H1 (cell line): ENCODE measurements at places on chromosomes 4 and X.
A peak's percentile ranks its signal among the peaks of the same experiment; 100 is the strongest.

- no peak for DNase-seq
Measured at GRCh38 chrX:108132034-108132433, 40.5 kb downstream of the ATG4A start.

GRCh38 chr4:77582156-77582555 is 23.5 kb upstream of the CXCL13 start:
- no peak for DNase-seq

DNA sequence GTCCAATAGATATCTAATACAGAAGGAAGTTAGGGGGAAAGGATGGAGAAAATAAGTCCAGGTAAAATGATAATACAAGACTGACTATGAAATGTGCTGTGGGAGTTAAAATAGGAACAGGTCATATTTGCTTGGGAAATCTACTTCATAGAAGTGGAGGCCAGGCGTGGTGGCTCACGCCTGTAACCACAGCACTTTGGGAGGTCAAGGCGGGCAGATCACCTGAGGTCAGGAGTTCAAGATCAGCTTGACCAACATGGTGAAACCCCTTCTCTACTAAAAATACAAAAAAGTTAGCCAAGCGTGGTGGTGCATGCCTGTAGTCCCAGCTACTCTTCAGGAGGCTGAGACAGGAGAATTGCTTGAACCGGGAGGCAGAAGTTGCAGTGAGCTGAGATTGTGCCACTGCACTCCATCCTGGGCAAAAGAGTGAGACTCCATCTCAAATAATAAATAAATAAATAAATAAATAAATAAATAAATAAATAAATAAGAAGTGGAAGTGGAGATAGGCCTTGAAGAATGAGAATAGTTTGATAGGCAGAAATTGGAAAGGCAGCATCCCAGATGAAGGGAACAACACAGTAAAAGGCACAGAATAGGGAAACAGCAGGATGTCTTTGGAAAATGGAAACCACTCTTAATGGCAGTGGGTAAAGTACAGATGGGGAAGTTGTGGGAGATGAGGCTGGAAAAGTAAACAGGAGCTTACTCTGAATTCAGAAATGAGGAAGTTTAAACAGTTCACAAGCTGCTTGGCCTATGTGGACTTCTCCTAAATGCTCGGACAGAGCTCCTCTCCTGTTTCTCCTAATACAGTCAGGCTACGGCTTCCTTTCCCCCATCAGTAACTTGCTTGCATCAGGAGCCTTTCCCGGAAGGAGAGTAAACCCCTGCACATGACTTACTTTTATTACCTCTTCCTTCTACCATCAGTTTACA is 15.1 kb upstream of the GK start:
- no peak for DNase-seq

DNA sequence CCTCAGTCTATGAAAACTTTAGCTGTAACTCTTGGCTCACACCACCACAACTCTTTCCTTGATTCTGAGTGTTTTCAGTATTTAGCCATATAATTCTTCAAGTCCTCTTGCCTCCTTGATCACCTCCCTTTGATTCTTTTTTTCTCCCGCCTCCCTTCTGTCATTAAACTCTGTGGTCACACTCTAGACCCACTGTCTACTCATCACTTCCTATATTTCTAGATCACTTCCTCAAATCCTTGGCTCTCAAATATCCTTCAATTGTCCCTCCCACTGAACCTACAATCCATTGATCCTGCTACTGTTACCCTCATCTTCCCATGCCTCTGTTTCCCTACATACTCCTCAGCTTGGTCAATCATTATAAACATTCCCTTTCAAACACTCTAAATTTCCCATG is 12.4 kb upstream of the CXXC4 start:
- DNase-seq = no peak

DNA sequence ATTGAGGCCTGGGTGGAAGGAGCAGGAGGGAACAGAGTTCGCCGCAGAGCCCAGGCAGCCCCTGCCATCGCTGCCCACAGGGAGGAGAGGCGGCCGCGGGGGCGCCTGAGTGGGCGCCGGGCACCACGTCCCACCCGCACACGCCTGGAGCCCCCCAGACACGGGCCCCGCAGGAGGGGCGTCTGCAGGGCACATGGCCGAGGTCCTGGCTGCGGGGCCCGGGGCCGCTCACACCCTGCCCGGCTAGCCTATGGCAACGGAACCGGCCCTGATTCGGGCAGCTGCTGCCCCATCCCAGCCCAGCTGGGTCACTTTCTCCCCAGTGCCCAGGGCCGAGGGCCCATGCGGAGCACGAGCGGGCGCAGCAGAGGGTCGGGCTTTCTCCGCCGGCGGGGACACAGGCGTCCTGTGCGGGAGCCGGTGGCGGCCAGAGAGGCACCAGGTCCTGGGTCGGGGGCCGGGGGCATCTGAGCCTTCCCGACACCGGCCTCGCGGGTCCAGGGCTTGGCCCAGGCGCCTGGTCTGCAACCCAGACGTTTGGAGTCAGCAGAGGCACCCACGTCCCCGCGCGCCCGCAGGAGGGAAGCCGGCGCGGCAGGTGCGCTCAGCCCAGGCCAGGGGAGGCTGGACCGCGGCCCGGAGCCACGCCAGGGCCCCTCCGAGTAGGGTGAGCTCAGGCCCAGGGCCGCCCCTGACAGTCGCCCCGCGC is 91.2 kb downstream of the FAM53A start:
- no peak for DNase-seq

- no peak for DNase-seq
Measured at GRCh38 chr4:141807103-141807891, 170.9 kb downstream of the IL15 start.

GRCh38 chr4:47719576-47719975 is 118.3 kb downstream of the CORIN start:
- no peak for DNase-seq

DNA sequence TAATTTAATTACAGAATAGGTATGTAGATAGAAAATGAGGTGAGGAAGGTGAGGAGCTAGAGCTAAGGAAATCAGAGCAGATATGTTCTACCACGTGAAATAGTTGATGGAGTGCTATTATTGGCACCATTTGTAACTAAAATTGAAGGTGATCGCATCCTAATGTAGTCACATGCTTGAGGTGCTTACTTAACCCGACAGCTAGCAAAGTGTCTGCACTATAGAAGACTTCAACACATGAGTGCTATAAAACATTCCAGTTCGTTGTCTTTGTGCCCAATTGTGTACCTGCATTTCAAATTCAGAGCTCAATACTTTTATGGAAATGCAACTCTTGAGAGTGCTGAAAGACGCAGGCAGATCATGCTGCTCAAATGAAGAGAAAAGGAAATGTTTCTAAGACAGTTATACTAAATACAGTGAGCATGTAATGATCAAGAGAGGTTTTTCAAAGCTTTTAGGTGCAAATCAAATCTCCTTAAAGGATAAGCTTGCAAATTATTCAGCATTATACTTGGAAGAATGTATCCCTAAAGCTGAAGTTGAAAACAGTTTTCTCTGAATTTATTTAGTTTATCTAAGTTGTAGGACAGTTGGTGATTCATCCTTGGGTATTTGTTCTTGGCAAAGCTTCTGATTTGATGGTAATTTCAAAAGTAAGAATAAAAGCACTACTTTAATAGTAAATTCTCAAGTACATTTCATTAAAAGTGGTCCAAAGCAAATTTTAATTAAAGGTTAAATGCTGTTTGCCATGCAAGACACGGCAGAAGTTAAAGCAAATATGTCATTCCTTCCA is 223.9 kb upstream of the EPHA5 start:
- no peak for DNase-seq

DNA sequence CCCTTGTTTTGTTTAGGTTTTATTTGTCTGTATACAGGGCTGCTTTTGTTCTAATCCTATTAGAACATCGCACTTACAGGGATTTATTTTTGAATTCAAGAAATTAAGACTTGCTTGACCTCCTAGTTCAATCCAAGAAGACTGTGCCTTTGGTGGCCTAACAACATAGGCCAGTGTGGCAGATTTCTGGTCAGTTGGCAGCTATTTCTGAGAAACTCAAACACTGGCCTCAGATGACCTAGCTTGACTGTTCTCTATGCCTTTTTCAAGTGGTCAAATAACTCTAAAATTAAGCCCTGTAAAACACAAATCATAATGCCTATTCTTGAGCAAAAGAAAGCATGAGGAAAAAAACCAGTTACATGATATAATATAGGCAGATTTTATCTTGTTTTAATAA is 89.3 kb upstream of the GPR34 start:
- DNase-seq = no peak

DNA sequence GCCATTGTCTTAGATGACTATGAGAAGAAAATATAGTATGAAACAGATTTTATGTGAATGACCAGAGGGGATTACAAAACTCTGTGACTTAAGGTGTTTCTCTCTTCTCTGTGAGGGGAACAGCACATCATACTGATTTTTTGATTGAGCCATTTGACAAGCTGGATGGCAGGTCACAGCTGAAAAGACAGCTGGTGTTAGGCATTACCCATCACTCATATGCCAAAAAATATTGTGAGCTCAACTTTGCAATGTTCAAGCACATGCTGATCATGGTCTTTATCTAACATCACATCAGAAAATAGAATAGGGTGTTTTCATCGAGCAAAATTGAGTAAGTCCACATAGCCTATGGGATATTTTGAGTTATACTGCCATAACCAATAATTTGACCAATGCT is 86.7 kb upstream of the TECRL start:
- no peak for DNase-seq

GRCh38 chr4:21450331-21450730 is 498.2 kb downstream of the KCNIP4 start:
- no peak for DNase-seq

GRCh38 chr4:127782275-127783025 is at the start of gene HSPA4L:
Gene HSPA4L, plus strand, starts transcription at chr4:127782322. Its CDS starts 229 bp downstream, at chr4:127782551.
- no peak for DNase-seq

- no peak for DNase-seq
Measured at GRCh38 chr4:173039617-173040577, 128.7 kb upstream of the GALNT7 start.

DNA sequence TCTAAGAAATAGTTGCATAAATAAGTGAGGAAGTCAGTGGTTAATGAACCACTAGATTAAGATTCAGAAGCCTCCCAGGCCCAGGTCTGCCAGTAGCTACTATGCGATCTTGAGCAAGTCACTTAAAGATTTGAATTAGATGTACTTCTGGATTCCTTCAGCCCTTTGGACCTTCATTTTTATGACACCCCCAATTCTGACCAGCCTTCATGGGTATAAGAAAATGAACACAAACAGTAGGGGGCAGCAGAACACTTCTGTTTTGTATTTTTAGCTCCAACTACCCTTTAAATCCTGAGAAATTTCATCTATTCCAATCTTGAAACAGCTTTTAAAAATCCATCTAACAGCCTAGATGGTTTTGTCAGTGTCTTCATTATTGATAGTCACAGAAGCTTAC is 19.0 kb downstream of the TMEM47 start:
- DNase-seq = no peak

- no peak for DNase-seq
Measured at GRCh38 chr4:73156394-73156793, 86.9 kb upstream of the COX18 start.

DNA sequence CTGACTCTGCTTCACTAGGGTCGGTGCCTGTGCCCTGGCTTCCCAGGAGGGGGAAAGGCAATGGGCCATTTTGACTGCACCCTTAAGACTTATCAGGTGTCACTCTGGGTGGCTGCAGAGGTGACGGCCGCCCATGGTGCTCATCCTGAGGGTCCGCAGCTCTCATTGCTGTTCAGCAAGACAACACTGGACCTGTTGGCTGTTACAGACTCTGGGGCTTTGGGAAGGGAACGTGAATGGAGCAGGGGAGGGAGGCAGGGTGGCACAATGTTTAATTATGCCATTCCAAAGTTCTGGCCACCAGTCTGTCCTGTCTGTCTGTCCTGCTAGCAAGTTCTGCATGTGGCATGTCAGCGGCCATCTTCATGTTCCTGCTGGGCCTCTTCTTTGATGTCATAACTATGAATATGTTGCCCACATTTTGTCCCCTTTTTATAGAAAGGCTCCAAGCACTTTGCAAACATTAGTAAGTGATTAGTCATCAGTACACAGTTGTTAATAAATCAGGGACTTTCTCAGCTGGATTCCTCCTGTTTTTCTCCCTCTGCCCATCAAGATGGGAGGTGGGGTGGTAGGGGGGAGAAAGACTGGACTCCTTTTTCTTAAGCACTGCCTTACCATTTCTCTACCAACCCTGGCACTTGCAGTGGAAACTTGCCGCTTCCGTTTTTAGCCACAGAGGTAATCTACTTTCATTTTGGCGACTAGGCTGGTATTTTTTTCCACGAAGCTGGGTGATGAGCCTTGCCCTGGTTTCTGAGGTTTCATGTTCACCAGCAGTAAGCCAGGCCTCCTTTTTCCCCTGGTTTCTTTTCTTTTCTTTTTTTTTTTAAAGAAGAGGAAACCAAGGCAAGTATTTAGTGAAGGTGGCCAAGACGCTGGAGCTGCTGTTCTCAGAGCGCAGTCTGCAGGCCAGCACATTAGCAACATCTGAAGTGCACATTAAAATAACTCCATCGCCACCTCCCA is 88.6 kb upstream of the TRIM2 start:
- DNase-seq = no peak

- no peak for DNase-seq
Measured at GRCh38 chr4:40423735-40424134, 88.6 kb downstream of the CHRNA9 start.

GRCh38 chrX:39158801-39159657 is 357.8 kb downstream of the MID1IP1 start:
- no peak for DNase-seq

- peak; percentile 15 for DNase-seq
Measured at GRCh38 chr4:104420766-104421165, 73.9 kb downstream of the CXXC4 start.

GRCh38 chr4:98686847-98687246 is 28.4 kb upstream of the TSPAN5 start:
- DNase-seq = no peak

GRCh38 chrX:66142351-66142750 is 21.7 kb upstream of the HEPH start:
- no peak for DNase-seq

GRCh38 chr4:70816894-70817293 is 22.8 kb downstream of the GRSF1 start:
- DNase-seq = no peak

- no peak for DNase-seq
Measured at GRCh38 chr4:7247521-7247920, 55.2 kb downstream of the SORCS2 start.

GRCh38 chr4:119103263-119103662 is 32.4 kb upstream of the MYOZ2 start:
- no peak for DNase-seq

- no peak for DNase-seq
Measured at GRCh38 chrX:24391389-24391788, 30.9 kb downstream of the SUPT20HL1 start.
